ENCODE measurements at places on chromosomes 6 and 20. TPM values are rescaled to one million over a fixed set of nuclear protein-coding genes. Genes with fewer than 3 reads are reported as not detected.

DNA sequence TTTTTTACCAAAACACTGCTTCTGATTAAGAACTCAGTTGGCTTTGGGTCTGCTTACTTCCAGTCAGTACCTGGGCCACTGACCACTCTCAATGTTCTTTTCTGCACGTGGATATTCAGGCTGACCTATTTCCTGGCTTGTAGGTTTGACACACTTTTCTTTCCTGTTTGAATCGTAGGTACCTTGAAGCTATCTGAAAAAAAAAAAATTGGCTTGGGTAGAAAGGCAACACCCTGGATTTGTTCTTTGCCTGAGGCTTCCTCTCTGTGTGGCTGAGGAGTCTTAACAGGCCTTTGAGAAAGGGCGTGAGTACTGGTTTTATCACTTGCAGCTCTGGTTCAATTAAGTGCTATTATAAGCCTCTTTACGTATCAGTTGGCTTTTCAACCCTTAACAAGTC lies 60.6 kb upstream of the IL20RA start:
- no peak for DNase-seq

DNA sequence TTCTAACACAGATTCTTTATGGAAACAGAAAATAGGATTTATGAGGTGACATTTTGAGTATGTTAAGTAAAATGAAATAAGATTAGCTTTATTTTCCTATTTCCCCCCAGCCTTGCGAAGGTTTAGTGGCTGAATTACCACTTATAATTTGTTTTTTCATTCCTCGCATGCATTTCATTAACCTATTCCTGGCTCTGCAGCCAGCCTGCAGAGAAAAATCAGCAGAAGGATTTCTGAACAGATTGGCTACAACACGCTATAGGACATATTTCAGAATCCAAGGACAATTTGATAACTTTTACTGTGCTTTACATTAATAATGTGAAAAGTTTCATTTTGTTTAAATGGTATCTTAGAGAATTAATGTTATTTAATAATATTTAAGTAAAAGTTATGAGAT lies 162.4 kb upstream of the MMS22L start:
- DNase-seq: no peak

HEY2 gene
- 5.1 TPM for total RNA-seq

- no peak for DNase-seq
These were observed 4.2 kb upstream of the CTSZ start for GRCh38 chr20:59010995-59011873.

DNA sequence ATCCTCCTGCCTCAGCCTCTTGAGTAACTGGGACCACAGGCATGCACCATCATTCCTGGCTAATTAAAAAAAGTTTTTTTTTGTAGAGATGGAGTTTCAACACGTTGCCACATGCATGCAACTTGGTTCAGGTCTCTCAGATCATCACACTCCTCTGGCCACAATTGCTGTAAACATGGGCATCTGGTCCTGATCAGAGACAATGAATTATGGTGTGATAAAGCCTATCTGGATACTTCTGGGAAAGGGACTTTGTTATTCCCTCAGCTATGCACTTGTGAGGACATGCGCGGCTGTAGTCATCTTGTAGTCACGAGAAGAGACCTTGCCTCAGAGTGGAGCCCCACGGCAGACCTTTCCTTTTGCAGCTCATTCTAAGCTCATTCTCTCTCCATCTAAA lies 210.9 kb upstream of the ZFP64 start:
- DNase-seq: no peak

PHACTR2 gene
- total RNA-seq: 95.0 TPM

BNIP5 gene
- total RNA-seq: not detected
